ENCODE measurements at places on chromosomes 4 and X.
A peak's percentile ranks its signal among the peaks of the same experiment; 100 is the strongest.

- DNase-seq = no peak
These were observed 289.7 kb downstream of the HS3ST1 start for GRCh38 chr4:11138964-11139363.

- DNase-seq = no peak
These were observed 68.0 kb upstream of the TMEM164 start for GRCh38 chrX:109934935-109935334.

DNA sequence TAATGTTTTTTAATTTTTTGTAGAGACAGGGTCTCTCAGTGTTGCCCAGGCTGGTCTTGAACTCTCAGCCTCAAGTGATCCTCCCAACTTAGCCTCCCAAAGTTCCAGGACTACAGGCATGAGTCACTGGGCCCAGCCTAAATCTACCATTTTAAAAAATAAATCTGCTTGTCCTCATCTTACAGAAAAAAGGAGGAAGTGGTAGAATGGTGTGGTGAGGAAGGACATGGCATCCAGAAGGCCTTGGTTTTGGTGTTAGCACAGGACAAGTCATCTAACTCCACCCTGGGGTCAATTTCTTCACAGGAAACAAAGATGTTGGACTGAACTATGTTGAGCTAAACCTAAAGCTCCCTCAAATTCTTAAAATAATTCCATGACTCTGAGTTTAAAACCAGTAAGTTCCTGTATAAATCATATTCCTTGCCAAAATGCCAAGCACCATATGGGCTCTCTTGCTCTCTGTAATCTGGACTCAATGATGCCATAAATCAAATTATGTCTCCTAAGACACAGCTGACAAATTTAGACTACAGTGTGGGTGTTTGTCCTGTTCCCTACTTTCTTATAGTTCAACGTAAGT is 253.9 kb upstream of the NOCT start:
- DNase-seq = no peak

DNA sequence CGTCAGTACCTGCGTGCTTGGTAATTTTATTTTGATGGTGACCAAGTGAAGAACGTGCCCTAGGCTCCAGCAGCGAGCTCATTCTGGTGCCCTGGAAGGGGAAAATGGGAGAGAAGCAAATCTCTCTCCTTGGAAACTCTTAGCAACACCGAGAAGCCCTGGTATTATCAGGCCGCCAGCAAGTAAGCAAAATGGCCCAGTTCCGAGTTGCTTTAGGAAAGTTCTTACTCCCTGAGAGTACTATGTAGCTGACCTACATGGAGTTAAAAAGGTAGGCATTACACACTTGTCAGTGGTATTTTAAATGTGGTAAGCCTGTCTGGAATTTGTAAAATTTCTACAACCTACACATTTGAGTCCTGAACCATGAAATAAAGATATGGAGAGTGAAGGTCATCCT is 146.4 kb downstream of the CPEB2 start:
- no peak for DNase-seq

- DNase-seq = no peak
These were observed 81.8 kb upstream of the RBPJ start for GRCh38 chr4:26238778-26239679.

DNA sequence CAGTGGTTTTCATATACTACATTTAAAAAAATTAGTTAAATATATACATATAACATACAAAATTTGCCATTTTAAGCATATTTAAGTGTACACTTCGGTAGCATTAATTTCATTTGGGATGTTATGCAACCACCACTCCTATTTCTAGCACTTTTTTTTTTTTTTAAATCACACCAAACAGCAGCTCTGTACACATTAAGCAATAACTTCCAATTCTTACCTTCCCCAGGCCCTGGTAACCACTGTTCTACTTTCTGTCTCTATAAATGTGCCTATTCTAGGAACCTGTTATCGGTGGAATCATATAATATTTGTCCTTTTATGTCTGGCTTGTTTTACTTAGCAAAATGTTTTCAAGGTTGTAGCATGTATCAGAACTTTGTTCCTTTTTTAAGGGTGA is 39.1 kb downstream of the TMEM164 start:
- no peak for DNase-seq

GRCh38 chr4:5050520-5051277 is 581 bp upstream of the STK32B start:
- peak; percentile 5 for DNase-seq

GRCh38 chr4:41748074-41748570 is 403 bp downstream of the PHOX2B start:
- DNase-seq = no peak

GRCh38 chr4:56271131-56271530 is 116.2 kb downstream of the AASDH start:
- no peak for DNase-seq

Data from CD4-positive, alpha-beta T cell treated with Interleukin-12 subunit alpha and Interleukin-12 subunit beta, for 1 hour (primary cell).